ENCODE measurements at places on chromosomes 3 and 15.

GRCh38 chr15:85407421-85408269, 27.2 kb downstream of the AKAP13 start:
- peak; percentile 73 for DNase-seq

DNA sequence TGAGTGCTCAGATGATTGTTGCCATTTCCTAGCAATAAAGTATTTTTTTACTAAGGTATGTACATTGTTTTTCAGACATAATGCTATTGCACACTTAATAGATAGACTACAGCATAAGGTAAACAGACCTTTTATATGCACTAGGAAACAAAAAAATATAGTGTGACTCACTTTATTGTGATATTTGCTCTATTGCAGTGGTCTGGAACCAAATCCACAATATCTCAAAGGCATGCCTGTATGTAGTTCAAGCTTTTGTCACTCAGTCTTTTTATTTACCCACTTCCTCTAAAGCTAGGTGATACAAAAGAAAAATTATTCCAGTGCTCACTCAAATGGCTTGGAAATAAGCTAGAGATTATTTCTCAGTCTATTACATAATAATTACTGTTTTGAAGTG, 209.9 kb upstream of the VEPH1 start:
- no peak for DNase-seq

GRCh38 chr3:188659449-188660090, 505.6 kb downstream of the LPP start:
- peak; percentile 23 for DNase-seq

DNA sequence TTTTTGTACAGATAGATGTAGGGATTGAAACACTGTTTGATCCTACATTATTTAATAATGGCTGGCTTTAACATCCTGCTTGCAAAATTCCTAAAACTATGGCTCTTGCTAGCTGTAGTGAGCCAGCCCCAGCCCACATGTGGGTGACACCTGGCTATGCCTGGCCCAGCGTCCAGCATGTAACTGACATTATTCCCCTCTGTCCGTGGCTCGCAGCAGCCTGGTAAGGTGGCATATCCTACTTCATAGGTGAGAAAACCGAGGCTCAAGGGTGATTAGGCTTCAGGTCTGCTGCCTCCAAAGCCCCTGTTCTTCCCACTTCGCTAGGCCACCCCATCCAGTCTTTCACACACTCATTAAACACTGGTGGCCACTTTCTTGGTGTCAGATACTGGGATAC, 1.6 kb downstream of the CALML4 start:
- no peak for DNase-seq

- no peak for DNase-seq
These were observed 629.2 kb upstream of the NAALADL2 start for GRCh38 chr3:174229916-174230315.

- DNase-seq: peak; percentile 22
These were observed 136.8 kb upstream of the ACP3 start for GRCh38 chr3:132180337-132180791.

DNA sequence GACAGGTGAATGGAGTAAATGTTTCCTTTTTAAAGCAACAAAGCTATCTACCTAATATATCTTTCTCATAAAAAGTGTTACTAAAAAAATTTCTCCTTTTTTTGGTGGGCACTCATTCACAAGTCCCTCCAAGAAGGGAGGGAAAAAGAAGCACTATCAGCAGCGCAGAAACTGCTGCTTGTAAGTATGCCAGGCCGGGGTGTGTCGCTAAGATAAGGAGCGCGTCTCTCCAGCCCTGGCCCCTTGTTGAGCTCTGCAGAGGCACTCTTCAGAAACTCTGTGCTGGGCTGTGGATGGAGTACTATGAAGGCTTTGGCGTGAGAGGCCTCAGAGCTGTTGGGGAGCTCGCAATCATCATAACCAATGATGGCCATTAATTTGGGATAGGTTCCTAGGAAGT, 49.1 kb downstream of the ZDHHC3 start:
- no peak for DNase-seq

DNA sequence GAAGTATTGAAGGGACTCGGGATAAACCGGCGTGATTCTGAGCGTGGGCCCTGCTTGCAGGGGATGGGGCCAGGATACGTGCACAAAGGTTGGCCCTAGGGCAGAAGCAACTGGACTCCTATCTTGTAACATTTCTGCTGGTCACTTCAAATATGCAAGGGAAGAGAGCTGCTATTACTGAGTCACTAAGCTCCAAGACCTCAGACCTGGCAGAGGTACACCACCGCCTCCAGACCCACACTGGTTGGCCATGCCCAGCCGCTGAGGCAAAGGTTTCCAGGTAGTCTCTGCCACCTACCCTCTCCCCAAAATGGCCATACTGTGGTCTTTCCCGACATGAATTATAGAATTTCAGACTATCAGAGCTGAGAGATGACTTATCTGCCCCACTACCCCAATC, 13.4 kb upstream of the STRA6 start:
- no peak for DNase-seq

DNA sequence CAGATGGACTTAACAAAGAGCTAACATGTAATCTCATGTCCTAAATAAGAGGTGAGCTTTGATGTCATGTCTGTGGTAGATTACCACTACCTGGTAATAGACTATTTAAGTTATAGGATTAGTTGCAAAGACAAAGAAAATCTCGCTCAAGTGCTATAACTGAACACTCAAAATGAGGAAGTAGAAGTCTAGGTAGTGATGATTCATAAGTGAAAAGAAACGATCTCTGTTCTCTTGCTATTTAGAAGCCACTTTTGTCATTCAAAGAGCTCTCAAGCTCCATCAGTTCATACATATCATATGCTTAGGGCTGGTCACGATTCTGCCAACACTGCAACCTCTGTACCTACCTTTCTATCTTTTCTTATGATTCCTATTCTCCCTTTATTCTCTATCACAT, 110.9 kb downstream of the EDEM1 start:
- no peak for DNase-seq

DNA sequence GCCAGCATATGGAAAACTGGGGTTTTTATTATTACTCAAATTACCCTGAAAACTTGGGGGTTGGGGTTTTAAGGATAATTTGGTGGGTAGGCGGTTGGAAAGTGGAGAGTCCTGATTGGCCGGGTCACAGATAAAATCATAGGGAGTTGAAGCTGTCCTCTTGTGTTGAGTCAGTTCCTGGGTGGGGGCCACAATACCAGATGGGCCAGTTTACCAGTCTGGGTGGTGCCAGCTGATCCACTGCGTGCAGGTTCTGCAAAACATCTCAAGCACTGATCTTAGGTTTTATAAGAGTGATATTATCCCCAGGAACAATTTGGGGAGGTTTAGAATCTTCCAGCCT, 4.9 kb upstream of the ZNF662 start:
- no peak for DNase-seq

- no peak for DNase-seq
These were observed 9.5 kb upstream of the MCF2L2 start for GRCh38 chr3:183437666-183438564.

DNA sequence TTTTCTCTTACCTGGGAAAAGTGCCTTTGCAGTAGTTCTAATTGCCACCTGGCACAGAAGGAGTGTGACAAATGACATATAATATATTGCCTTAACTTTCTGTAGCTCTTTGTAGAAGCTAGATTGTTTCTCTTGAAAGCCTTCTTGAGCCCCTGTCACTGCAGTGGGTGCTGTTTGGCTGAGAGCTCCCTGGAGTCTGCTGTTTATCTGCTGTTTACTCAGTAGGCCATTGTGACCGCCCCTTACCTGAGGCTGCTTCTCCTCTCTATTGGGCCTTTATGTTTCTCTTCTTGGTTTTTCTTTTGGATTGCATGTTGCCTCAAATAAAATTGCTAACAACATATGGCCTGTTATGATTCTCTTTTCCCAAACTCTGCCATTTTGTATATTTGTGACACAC, 16.7 kb downstream of the MAP2K5 start:
- DNase-seq: no peak

- DNase-seq: no peak
These were observed 533.7 kb upstream of the ATP11B start for GRCh38 chr3:182259579-182259978.

DNA sequence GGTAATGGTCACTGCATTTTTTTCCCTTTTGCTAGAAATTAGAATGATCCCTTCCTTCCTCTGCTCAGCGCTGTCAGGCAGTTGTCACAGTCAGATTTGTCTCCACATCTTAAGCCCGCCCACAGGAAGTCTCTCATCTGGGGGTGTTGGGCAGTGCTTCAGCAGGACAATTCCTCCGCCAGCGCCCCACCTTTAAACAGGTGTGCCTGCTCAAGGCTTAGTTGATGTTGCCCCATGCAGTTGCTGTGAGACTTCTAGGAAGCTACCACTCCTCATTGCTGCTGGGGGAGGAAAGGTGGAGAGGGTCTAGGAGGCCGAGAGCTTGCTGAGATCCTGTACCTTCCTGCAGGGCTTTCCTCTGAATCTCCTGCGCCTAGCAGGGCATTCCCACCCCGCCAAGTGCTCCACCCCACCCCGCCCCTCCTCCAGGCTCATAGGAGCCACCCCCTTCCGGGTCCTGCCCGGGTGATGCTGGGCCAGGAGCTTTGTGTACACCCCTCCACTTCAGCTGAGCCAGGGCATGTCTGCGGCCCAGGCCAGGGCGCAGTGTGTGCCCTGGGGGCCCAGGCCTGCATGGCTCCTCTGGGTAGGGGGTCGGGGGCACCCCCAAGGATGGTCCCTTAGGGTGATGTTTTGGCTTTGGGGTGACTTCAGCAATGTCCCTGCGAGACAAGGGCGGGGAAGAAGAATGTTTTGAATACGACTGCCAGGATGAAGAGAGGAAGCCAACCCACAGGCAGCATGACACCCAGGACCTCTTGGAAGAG, 68.7 kb downstream of the TRAK1 start:
- DNase-seq: no peak

All from NCI-H446 (cell line).